ENCODE measurements at places on chromosomes 7 and 10.

DNA sequence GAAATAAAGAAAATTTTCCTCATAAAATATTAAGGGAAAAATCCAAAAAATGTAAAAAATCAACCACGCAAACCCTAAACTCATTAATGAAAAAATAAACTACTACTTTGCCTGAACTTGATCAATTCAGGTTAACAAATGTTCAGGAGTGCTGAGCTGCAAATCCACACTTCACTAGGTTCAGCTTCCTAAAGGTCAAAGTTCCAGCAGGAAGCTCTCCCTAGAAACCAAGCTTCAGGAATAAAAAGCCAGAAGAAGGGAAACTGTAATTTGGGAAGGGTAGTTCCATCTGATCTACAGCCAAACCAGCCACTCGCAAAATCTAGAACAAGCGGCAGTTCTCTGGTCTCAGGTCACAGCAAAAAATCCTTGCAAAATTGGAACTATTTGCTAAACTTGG, 7.8 kb upstream of the NMT2 start:
- no peak for DNase-seq

DNA sequence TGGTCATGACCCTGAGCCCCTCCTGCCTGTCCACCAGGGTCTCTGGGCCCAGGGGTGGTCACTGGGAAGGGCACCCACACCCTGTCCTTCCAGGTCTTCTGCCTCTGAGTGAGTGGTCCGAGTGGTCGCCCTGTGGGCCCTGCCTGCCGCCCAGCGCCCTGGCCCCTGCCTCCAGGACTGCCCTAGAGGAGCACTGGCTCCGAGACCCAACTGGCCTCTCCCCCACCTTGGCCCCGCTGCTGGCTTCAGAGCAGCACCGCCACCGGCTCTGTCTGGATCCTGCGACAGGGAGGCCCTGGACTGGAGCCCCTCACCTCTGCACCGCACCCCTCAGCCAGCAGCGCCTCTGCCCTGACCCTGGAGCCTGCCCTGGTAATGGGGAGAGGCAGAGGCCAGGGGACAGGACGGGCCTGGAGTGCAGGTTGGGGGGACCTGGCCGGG, 13.9 kb upstream of the ZNF862 start:
- DNase-seq: no peak

GRCh38 chr10:78905015-78905956, 163.5 kb upstream of the ZMIZ1 start:
- no peak for DNase-seq

- DNase-seq: no peak
These were observed 32.4 kb upstream of the SMKR1 start for GRCh38 chr7:129469930-129470329.

GRCh38 chr7:27146491-27147198, 929 bp downstream of the HOXA6 start:
- DNase-seq: no peak

DNA sequence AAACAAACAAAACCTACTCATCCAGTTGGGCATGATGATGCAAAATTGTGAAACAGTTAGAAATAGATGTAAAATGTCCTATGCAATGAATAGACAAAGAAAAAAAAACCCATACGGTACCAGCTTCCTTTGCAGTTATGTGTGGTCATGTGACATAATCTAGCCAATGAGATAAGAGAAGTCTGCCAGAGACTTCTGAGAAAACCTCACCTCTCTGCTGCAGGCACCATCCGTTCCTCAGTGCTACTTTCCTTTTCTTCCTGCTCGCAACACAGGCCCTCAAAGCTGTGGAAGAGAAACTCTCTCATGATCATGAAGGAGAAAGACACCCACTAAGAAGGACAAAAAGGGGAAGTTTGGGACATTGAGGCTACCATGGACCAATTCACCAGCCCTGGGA, 76.8 kb upstream of the CARD11 start:
- DNase-seq: no peak

DNA sequence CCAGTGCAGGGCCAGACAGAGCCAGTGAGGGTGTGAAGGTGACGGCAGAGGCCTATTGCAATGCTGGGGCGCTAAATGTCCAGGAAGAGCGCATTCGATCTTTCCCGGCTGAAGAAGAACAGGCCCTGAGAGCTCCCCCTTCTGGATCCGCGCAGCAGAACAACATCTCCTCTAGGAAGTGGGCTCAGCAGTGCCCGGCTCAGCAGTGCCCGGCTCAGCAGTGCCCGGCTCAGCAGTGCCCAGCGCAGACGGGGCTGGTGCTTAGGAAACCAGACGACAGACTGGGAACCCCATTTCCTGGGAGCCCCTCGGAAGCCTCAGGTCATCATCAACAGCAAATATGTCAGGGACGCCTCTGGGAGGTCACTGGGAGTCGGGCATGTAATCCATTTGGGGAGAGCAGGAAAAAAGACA, 4.7 kb upstream of the NOS3 start:
- DNase-seq: no peak

DNA sequence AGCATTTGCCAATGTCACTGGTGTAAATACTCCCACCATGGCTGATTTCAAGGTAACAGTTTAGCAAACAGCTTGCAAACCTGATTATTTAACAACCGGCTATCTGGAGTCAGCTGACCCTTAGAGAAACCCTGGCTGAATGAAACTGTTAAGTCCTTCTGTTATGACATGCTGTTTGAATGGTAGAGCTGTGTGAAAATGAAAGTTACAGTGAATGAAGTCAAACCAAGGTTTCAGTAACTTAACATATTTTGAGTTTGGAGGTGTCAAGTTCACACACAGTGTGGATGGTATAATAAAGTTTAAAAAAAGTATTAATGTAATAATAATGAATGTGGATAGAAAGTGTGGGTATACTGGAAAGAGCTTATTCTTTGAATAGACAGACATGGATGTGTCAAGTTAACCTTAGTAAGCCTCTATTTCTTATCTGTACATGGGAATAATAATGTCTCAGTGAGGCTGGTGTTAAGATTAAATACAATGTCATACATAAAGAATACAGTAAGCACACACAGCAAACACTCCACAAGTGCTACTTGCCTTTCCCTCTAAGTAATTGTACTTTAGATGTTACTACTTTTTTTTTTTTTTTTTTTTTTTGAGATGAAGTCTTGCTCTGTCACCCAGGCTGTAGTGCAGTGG, 150.4 kb downstream of the TAX1BP1 start:
- no peak for DNase-seq

GRCh38 chr7:132592936-132593335, 16.7 kb upstream of the PLXNA4 start:
- no peak for DNase-seq

DNA sequence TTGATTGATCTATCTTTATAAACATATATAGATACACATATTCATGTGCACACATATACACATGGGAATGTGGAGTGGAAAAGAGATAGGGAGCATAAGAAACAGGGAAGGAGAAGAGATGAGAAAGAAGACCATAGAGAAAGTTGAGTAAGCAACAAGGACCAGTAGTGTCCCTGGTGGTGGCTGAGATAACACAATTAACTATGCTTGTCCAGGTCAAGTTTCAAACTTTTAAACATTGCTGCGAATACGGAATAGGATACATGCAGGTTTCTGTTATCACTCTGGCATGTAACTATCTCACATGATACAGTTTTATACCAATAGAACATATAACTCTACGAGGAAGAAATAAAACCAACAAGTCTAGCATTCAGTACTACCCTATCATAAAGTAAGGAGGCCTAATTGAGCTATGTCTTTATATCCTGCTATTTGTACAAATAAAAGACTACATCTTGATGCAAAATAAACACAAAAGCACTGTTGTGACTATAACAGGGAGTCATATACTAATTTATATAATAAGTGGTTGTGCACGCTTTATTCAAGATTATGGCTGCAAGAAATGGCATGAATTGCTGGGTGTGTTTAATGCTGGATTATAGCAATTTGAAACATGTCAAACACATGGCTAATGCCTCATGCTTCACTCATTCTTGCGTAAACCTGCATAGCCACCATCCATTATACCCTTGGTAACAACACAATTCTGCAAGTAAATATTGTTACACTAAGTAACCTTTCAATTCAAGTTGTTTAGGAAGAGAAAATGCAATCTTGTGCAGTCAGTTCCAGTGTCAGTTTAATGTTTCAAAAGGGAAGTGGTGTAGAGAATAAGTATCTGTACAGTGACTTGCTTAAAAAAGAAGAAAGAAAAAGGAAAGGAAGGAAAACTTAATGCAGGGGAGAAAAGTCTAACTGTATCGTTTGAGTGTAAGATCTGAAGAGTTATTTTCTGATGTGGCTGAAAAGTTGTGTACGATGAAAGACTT, 8.2 kb downstream of the FOXP2 start:
- DNase-seq: no peak

- DNase-seq: no peak
These were observed 98.4 kb downstream of the OSBPL3 start for GRCh38 chr7:24881623-24882022.

DNA sequence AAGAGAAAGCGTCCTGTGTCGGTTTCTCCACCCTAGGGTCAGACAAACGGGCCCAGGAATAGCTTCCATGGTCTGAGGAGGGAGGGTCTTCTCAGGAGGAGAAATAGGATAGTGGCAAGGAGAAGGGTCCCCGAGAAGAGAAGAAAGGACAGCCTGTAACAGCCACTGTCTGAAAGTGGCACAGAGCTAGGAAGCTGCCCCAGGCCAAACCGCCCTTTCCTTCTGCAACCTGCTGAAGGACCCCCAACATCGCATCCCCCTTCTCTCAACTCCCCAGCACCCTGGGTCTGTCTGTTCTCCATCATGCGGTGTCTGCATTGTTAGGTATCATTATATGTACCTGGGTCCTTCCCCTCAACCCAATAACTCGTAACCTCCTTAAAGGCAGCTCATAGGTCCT, 47.1 kb downstream of the COL17A1 start:
- no peak for DNase-seq

DNA sequence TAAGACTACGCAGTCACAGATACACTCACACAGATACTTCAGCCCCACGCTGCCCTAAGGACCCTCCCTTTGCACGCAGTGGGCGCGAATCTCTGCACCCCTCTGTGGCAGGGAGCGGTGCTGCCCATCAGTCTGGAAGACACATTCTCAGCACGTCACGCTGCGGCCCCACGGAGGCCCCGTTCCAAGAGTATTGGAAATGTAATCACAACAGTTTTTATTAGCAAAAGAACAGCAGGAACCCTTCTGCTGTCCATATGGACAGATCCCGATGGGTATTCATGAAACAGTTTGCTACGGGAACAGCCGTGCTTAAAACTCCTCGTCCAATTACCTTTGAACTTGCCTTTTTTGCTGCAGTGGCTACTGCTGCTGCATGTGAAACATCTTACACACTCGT, 131.0 kb downstream of the RPS24 start:
- DNase-seq: no peak

DNA sequence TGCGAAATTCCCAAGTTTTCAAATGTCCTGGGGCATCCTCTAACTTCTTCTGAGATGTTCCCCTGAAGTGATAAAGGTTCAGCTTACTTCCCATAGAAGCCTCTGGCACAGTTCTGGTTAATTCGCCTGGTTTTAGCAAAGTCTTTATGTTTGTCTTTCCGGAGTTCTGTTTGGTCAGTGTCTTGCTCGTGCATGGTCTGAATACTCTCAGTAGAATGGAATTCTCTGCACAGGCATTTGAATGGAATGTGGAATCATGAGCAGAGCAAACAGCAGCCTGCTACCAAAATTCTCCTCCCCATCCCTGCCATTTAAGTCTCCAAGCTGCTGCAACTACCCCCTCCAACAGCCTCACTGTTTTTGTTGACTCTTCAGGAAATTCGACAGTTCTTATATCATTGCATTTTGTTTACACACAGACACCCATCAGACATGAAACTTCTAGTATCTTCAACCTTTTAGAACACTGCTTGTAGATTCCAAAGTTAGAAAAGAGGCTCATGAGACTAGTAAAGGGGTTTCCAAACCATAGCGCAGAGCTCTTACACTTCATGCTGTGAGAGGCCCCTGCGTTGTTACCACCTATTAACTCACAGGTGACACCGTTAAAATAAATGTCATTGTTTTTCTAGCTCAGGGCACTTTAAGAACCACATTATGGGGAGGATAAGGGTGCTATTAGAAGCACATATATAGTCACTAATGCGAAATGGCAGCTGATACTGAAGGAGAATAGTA, 129.7 kb downstream of the PLCE1 start:
- DNase-seq: no peak

- no peak for DNase-seq
These were observed 66.1 kb downstream of the CFAP46 start for GRCh38 chr10:132876131-132876860.

DNA sequence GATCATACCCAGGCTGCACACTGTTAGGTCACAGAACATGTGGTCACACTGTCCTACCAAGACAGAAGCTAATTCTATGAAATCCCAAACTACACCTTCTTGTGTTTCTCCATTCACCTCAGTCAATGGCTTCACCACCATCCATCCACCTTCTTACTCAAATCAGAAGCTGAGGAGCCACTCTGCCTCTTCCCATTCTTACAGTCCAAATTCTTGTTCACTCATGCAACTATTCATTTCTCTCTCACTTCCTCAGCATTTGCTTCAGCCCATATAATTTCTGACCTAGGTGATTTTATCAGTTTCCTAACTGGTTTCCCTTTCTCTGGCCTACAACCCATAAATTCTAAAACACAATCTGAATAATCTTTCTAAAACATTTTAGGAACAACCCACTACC, 229.2 kb downstream of the LRRN3 start:
- DNase-seq: no peak

DNA sequence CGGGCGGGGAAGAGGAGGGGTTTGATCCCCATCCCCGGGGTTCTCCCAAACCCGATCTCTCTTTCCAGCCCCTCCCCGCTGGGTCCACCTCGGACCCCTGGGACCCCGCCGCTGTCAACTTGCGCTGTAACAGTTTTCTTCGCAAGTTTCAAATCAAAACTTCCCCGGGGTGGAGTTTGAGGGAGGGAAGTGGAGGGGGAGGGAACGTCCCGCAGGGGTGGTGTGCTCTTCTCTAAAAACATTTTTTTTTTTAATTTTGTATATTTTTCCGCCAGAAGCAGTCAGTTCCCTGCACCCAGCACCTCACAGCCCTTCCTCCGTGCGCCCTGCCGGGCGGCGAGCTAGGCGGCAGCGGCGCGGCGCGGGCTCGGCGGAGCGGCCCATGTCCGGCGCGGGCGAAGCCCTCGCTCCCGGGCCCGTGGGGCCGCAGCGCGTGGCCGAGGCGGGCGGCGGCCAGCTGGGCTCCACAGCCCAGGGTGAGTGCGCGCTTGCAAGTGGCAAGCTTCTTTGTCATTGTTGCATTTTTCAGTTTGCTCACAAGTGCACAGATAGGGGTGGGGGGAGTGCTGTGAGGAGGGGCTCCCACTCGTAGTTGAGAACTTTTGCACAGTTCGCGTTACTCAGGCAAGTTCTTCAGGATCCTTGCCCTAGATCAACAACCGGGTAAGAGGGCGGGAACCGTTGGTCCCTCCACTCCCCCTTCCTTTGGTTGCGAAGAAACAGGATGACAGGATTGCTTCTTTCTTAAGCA, 933 bp downstream of the MDFIC start:
- DNase-seq: no peak

GRCh38 chr10:131111471-131112080, 199.9 kb downstream of the TCERG1L start:
- DNase-seq: no peak

GRCh38 chr7:142961973-142962926, at the start of gene KEL:
KEL (minus strand) TSS chr7:142962363; CDS start chr7:142962206, 157 bp downstream.
- DNase-seq: no peak

GRCh38 chr7:11436316-11436715, 395.7 kb downstream of the THSD7A start:
- no peak for DNase-seq
